Parietal lobe (tissue), 2 donors: ENCODE measurements at places on chromosomes 1 and 21. TPM values are rescaled to one million over a fixed set of nuclear protein-coding genes. Genes with fewer than 3 reads are reported as not detected.

The ZBTB8OS gene
- total RNA-seq = 34.7 TPM

The KIF17 gene
- 5.9 TPM for total RNA-seq

The OMA1 gene
- 22.2 TPM for total RNA-seq

The MANEAL gene
- total RNA-seq = 41.0 TPM

The KMO gene
- 1.6 TPM for total RNA-seq

The CFHR4 gene
- 0.94 TPM for total RNA-seq

The PADI4 gene
- not detected for total RNA-seq

The CRYBG2 gene
- total RNA-seq = 0.63 TPM

The GPR37L1 gene
- total RNA-seq = 0.63 TPM

The PARP1 gene
- 117 TPM for total RNA-seq

The UCHL5 gene
- 73.6 TPM for total RNA-seq

The LINGO4 gene
- total RNA-seq = not detected

The RGS16 gene
- 0.94 TPM for total RNA-seq

The TSPAN1 gene
- not detected for total RNA-seq

The HOOK1 gene
- total RNA-seq = 13.8 TPM

The CD48 gene
- total RNA-seq = not detected

The LCE2A gene
- total RNA-seq = not detected

The SIK1 gene
- total RNA-seq = 13.1 TPM

The USH2A gene
- total RNA-seq = 0.31 TPM

The SEC22B gene
- total RNA-seq = 32.6 TPM

The FUBP1 gene
- 495 TPM for total RNA-seq

The CA6 gene
- total RNA-seq = not detected

The EPS15 gene
- 147 TPM for total RNA-seq

The CNKSR1 gene
- 7.2 TPM for total RNA-seq

The SPSB1 gene
- 3.1 TPM for total RNA-seq

The DCST1 gene
- total RNA-seq = not detected

The DNAJC28 gene
- 5.0 TPM for total RNA-seq

The CDC20 gene
- total RNA-seq = 6.9 TPM

The SLC30A2 gene
- total RNA-seq = not detected

The SMCP gene
- total RNA-seq = not detected

The THEMIS2 gene
- 2.8 TPM for total RNA-seq

The TRPM2 gene
- 2.8 TPM for total RNA-seq

The WNT2B gene
- total RNA-seq = 5.6 TPM

The CD84 gene
- 1.6 TPM for total RNA-seq

The IL12RB2 gene
- total RNA-seq = 5.6 TPM

The ACTA1 gene
- total RNA-seq = 1.6 TPM

The FAM151A gene
- not detected for total RNA-seq

The KCND3 gene
- 17.5 TPM for total RNA-seq

The ILDR2 gene
- 30.4 TPM for total RNA-seq

The GSTM5 gene
- 4.7 TPM for total RNA-seq

The SDC3 gene
- 84.5 TPM for total RNA-seq

The MDM4 gene
- total RNA-seq = 147 TPM

The ADIPOR1 gene
- 39.1 TPM for total RNA-seq
